ENCODE measurements at places on chromosomes 4 and X.
A peak's percentile ranks its signal among the peaks of the same experiment; 100 is the strongest.

- DNase-seq = peak; percentile 48
Measured at GRCh38 chr4:44446801-44447562, 1.6 kb downstream of the KCTD8 start.

DNA sequence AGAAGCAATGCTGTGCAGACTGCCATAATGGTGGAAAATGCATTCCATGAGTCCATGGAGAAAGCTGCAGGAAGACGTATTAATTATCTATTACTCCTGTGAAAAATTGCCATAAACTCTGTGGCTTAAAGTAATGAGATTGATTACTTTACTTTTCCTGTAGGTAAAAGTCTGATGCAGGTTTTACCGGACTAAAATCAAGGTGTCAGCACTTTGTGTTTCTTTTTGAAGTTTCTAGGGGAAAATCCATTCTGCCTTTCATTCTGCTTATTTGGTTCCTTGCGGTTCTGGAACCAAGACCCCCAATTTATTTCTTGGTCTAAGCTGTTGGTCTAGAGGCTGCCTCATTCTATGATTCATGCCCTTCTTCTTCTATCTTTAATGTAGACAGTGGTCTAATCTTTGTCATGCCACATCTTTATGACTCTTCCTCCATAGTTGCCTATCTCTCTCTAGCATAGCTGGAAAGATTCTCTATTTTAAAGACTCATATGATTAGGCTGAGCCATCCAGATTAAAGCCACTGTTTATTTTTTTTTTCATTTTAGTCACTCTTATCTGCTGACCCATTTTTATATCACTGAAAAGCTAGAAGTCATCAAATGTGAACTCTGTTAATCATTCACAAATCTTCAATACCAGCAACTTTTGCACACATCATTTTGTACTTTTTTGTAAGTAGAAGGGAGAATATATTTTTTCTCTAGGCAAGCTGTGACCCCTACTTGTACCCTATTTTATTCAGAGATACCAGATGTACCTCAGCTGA lies 2056.4 kb downstream of the PCDH7 start:
- DNase-seq = no peak

- no peak for DNase-seq
Measured at GRCh38 chr4:60948008-60948407, 252.1 kb upstream of the ADGRL3 start.

- DNase-seq = no peak
Measured at GRCh38 chr4:24914460-24914859, 1.6 kb upstream of the CCDC149 start.

GRCh38 chr4:171430495-171430894 lies 382.7 kb upstream of the GALNTL6 start:
- DNase-seq = no peak

DNA sequence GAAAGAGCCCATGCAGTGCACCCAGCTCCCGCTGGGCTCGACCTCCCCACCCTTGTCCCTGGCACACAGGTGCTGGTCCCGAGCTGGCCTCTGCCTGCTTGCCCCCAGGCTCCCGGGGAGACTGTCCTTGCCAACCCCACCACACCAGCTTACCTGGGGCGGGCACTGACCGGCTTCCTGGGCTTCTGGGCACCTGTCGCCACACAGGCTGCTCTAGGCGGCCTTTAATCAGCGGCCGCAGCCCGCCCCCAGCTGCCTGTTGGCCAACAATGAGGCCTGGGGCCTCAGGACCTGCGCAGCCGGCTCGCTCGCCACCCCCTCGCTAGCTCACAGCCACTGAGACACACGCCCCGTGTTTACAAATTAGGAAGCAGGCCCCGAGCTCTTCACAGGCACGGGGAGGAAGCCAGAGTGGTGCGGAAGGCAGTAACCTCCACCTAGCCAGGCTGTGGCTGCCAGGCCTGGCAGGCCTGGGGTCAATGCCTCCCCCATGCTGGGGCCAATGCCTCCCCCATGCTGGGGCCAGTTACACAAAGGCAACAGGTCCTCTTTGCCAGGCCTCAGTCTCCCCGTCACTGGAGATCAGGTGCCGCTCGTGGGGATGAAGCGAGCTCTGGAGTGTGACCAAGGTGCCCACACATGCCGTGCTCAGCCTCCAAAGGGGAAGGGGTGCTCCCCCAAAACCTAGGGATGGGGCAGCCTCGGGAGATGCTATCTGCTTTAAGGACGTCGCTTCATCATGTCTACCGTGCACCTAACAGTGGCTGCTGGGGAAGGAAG lies at the start of gene TREX2:
Gene TREX2 (minus strand): TSS at position 201 of the 780 bp plus-strand sequence. CDS start 626 bp downstream, outside the sequence.
- DNase-seq = no peak

- no peak for DNase-seq
Measured at GRCh38 chr4:145679991-145680455, at the start of gene C4orf51. TSS of gene C4orf51 (plus strand) at chr4:145680146. CDS start at chr4:145680204, 58 bp downstream.

DNA sequence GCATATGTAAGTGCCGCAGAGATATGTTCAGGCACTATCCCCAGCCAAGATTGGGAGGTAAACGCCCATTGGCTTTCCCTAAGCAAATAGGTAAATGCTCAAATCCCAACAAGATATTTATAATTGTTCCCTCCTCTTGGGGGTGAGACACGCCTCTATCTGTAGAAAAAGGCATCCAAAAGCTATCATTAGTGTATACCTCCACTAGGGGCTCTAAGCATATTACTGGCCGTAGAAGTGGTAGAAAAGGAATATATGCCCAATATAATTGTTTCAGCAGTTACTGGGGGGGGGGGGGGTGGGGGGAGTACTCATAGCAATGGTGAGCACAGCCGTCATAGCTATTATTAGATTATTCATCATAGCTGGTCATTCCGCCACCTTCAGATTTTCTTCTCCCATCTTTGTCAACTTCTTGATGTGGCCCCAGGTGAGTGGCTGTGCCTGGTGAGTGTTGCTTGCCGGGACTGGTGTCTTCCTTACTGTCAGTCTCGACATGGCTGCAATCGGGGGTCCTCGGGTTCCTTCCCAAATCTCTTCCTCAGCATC lies 53.3 kb upstream of the WDR1 start:
- no peak for DNase-seq

- DNase-seq = no peak
Measured at GRCh38 chr4:110795971-110796370, 173.1 kb upstream of the PITX2 start.

GRCh38 chrX:100830547-100830946 lies 10.4 kb downstream of the CSTF2 start:
- no peak for DNase-seq

- DNase-seq = no peak
Measured at GRCh38 chr4:7892212-7893019, 47.2 kb downstream of the AFAP1 start.

DNA sequence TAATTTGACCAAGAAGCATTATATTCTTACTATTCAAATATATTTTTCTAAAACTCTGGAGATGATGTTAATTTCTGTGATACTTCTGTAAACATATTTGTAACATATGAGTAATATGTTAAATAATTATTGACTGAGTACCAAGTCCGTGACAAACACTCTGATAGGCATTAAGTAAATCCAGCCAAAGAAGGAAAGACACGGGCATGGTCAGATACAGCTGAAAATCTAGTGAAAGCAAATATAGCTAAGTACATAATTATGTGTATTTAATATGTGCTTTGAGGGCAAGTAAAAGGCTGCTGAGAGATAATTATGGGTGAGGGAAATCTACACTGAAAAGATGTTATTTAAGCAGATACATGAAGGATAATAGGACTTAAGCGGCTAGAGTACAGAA lies 1263.6 kb upstream of the ADGRL3 start:
- no peak for DNase-seq

GRCh38 chrX:39519566-39520301 lies 578.0 kb downstream of the BCOR start:
- DNase-seq = no peak
